HEK293T (cell line): ENCODE measurements at places on chromosomes 16 and 17.

DNA sequence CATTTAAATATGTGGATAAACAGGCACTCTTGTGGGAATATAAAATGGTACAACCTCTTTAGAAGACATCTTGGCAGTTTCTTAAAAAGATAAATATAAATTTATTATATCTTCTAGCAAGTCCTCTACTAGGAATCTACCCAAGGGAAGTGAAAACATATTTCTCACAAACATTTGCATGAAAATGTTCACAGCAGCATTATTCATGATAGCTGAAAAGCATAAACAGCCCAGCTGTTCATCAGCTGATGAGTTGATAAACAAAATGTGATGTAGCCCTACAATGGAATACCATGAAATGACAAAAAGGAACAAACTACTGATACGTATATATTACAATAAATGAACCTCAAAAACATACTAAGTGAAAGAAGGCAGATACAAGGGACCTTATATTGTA, 12.0 kb downstream of the DGKE start:
- no peak for DNase-seq

GRCh38 chr16:21659124-21659523, 4.6 kb upstream of the OTOA start:
- DNase-seq: no peak

GRCh38 chr16:68902003-68902968, 59.0 kb downstream of the TANGO6 start:
- peak; percentile 49 for DNase-seq

DNA sequence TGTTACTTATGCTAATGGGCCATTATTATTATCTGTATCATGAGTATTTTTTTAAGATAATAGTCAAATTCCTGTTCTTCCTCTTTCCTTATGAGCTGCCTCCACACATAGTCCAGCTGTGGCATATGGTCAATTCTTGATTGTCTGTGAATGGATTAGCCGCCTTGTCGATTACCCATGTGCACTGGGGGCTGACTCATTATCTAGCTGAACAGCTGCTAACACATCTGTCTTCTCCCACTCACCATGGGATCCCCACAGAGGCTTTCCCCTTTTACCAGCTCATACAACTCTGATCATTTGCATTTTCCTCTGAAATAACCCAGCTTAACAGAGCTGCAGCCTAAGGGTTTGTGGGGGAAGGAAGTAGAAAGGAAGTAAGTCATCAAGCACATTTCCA, 915.0 kb downstream of the CDH11 start:
- no peak for DNase-seq

DNA sequence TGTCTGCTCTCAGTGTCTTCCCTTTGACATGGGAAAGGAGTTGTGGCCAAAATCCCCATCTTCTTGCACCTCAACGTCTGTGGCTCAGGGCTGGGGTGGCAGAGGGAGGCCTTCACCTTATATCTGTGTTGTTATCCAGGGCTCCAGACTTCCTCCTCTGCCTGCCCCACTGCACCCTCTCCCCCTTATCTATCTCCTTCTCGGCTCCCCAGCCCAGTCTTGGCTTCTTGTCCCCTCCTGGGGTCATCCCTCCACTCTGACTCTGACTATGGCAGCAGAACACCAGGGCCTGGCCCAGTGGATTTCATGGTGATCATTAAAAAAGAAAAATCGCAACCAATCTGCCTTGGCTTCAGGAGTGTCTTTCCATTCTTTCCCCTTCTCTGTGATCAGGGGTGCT, 918 bp upstream of the MRM1 start:
- DNase-seq: no peak

DNA sequence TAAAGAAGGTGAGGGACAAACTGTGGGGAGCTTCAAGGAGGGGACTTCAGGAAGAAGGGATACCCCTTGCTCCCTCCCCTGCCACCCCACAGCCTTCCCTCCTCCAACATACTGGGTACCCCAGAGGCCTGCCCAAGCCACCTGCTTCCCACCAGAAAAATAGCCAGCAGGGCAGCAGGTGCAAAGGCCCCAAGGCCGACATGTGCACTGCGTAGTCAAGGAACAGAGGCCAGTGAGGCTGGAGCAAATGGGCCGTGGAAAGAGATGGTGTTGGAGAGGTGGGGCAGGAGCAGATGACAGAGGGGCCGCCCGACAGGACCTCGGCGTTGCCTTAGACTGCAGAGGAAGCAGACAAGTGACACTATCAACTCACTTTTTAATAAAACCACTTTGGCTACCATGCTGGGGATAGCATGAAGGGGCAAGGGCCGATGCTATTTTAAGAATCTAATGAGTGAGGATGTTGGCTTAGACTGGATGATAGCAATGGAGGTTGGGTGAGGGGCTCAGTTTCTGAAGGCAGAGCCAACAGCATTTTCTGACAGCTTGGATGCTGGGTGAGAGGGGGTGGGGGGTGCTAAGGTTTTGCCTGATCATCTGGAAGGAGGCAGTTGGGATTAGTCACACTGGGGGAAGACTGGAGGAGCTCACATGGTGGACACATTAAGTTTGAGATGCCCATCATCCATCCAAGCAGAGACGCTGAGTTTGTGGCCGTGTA, 72.8 kb upstream of the TOB1 start:
- DNase-seq: no peak

- DNase-seq: no peak
These were observed 83.9 kb downstream of the SPECC1 start for GRCh38 chr17:20092973-20093626.

GRCh38 chr16:88773812-88774291, 11.2 kb downstream of the PIEZO1 start:
- no peak for DNase-seq

GRCh38 chr17:58755577-58756245, at the start of gene PPM1E:
Gene PPM1E (plus strand): TSS chr17:58755854.
- DNase-seq: peak; percentile 92

- no peak for DNase-seq
These were observed 7.3 kb downstream of the CTRL start for GRCh38 chr16:67924140-67924906.

DNA sequence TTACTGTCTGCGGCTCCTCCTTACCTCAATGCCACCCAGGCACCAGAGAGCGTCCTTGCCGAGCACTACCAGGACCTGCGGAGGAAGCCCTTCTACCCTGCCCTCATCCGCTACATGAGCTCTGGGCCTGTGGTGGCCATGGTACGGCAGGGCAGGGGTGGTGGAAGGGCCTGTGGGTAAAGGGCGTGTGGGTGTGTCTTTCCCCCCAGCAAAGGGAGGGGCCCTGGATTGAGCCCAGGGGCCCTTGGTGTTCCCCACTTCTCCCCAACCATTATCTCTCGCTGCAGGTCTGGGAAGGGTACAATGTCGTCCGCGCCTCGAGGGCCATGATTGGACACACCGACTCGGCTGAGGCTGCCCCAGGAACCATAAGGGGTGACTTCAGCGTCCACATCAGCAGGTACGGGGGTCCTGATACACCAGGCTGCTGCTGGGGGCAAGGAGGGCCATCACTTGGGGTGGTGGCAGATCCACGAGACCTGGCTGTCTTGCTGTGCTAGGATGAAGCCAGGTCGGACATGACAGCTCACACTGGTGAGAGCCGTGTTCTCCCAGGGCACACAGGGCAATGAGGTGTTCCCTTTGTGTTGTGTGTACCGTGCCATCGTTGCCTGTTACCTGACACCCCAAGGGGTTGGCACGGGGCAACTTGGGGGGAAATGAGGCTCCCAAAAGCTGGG, 2.2 kb upstream of the DECR2 start:
- no peak for DNase-seq

DNA sequence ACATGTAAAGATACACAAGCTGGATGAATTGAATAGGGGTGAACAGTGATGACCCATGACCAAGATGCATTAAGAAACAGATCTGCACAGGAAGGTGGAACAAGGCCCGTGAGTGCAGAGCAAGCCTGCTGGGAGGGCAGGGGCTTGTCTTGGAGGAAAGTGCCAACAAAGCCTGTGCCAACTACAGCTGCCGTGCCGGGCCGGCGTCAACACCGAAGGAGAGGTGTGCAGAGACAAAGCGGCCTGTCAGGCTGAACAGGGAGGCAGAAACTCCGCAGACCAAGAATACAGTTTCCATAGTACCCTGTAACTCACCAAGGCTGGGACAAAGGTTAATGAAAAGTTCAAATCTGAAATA, 46.7 kb downstream of the ANKRD11 start:
- DNase-seq: no peak

DNA sequence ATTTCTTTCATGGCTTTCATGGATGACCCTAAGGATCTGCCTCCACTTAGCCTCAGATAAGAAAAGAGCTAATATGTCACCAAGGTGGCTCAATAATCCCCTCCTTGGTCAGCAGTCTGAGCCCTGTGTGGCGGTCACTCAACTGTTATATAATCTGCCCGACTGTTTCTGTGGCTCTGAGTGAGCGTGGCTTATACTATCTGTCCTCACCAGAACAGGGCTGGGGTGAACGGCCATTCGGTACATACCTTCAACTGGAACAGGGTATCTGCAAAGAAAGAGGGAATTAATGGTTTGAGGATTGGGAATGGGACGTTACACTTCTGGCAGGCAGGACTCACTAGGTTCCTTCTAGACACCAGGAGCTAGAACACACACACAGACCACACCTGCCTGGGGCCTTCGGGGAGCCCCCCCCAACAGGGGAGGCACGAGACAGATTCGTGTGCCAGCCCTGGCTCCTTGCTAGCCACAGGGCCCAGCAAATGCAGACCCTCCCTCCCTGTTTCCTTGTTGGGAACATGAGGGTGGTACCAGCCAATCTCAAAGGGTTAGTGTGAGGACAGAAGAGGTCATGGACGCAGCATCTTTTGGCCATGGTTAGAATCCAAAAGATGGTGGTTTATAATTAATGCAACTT, 3.7 kb downstream of the CHMP1A start:
- no peak for DNase-seq

DNA sequence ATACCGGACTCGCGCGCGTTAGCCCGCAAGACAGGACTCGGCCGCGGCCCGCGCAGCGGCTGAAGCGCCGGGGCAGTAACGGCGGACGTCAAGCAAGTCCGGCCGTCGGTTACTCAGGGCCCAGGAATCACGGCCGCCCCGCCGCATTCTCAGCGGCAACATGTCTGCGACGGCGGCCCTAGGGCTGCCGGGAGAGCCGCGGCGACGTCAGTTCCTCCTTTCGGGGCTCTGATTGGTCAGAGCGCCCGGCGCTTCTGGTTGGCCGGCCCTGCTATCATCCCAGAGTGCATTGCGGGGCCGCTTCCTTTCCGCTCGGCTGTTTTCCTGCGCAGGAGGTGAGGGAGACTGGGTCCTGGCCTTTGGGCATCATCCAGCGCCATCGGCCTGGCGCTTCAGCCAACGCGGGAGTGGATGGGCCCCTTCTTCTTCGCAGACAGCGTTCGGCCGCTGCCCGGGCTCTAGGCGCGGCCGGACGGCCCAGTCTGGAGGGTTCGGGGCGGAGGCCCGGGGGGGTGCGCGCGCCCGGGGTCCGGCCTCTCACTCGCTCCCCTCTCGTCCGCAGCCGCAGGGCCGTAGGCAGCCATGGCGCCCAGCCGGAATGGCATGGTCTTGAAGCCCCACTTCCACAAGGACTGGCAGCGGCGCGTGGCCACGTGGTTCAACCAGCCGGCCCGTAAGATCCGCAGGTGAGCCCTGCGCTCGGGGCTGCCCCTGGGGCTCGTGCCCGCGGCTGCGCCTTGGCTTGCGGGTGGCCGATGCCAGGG, at the start of gene RPL13:
TSS of gene RPL13 (plus strand) at position 305 of the 764 bp plus-strand sequence. CDS start at position 583, 278 bp downstream.
- DNase-seq: peak; percentile 93

GRCh38 chr16:82242201-82242600, 72.2 kb upstream of the MPHOSPH6 start:
- no peak for DNase-seq

GRCh38 chr17:34095106-34095505, 160.0 kb upstream of the CCL2 start:
- DNase-seq: no peak

GRCh38 chr16:22262460-22262859, 34.7 kb upstream of the POLR3E start:
- DNase-seq: no peak

GRCh38 chr16:54673313-54673712, 257.4 kb upstream of the IRX5 start:
- no peak for DNase-seq

DNA sequence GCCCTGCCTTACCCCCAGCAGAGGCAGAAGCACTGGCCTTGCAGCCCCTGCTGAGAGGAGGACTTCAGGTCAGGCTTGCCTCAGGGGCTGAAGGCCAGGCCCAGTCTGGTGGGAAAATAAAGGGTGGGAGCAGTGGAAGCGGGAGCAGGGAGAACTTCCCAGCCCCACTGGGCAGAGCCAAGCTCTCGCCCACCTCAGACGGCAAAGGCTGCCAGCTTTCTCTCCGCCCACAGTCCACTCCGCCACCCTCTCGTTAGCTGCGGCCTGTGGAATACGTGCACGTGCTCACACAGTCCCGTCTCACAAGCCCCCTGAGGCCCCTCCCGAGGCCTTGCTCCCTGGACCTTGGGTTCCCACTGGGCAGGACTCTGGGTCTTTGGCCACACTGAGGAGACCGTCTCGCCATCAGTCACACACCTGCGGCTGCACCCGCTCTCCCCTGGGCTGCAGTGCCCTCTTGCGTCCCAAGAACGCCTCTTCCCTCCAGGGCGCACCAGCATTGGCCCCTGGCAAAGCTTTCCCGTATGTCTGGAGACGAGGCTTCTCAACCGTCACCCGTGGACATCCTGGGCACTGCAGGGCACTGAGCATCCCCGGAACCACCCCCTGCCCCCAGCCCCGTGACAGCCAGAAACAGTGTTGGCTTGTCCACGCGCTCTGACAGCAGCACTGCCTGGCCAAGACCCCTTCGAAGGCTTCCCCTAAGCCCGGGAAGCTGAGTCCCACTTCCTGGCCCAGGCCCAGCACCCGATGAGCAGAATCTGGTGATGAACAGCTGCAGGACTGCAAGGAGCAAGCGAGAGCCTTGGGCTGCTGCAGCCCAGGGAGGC, 8.3 kb downstream of the MRPL28 start:
- DNase-seq: peak; percentile 69

GRCh38 chr17:71251276-71251675, 869.5 kb upstream of the SOX9 start:
- DNase-seq: no peak

DNA sequence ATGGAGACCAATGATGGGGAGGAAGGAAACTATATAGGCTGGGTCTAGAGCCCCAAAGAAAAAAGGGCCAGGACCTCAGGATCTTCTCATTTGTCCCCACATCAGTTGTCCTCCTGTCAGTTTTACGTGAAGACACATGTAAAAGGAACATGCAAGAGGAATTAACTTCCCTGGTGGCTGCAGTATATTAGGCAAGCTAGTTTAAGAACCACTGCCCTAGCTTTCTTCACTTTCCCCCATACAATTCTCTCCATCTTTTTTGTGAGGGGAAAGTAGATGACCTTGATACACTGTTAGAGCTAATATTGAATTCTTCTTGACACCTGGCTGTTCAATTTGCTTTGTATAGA, 2.3 kb downstream of the MAP3K3 start:
- DNase-seq: no peak

DNA sequence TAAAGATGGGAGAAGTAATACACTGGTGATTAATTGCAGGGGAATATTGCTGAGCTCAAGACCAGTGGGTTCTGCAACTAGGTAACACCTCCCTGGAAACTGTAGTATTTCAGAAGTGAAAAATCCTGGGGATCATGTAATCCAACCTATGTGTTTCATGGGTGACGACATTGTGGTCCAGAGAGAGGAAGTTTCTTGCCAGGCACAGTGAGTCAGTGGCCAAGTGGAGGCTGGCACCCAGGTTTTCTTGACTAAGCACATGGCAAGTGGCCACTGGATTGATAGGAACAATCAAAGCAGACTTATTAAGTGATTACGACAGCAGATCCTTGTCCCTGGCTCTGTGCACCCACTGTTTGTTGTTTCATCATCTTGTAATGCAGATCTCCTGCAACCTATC, 14.6 kb upstream of the CIITA start:
- no peak for DNase-seq

- no peak for DNase-seq
These were observed 12.1 kb downstream of the ZDHHC7 start for GRCh38 chr16:84999200-84999599.
